ENCODE measurements at places on chromosomes 13 and 19.

DNA sequence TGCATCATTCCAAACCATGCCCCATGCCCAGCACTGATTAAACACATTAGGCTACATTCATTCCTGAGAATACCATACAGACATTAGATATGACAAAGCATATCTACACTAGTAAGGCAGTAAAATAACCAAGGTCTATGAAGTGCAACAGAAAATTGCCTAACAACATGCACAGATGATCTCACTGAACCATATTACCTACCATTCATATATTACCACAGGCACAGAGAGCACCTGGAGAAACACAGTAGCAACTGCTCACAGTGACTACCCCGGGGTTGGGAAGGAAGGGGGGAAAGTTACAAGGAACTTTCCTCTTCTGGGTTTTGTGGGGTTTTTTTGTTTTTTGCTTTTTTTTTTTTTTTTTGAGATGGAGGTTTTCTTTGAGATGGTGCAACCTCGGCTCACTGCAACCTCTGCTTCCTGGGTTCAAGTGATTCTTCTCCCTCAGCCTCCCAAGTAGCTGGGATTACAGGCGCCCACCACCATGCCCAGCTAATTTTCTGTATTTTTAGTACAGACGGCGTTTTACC is 669.6 kb downstream of the UQCRFS1 start:
- DNase-seq = no peak

DNA sequence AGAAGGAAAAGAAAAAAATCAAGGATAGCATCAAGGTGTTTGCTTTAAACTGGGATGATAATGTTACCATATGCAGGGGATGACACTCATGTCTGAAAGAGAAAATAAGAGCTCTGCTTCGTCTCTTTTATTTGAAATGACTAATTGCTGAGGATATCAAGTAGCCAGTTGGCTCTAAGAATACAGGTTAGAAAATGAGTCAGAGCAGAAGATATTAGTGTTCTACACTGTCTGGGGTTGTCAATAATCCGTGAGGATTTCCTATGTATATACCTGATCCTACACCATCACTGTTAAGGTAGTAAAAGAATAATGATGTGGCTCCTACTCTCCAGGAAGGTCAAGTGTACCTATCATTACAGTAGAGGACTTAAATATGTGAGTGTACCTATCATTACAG is 562.5 kb downstream of the GPC6 start:
- DNase-seq = no peak

DNA sequence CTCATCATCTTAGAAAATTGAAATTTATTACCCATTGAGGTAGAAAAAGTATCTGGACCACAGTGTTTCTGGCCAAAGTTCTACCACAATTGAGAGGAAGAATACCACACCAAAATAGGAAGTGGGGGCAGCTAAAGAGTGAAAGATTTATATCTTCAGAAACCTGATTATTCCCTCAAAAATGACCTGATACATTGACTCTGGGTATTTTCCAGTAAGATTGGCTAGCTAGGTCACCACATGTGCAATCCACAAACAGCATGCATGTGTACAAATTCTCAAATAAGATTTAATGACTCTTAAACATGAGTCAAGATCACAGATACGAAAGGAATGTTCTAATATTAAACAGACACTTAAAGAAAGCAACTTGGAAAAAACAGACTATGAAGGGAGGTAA is 1516.2 kb upstream of the PCDH20 start:
- no peak for DNase-seq

GRCh38 chr13:93256998-93257397 is 30.4 kb downstream of the GPC6 start:
- DNase-seq = no peak

DNA sequence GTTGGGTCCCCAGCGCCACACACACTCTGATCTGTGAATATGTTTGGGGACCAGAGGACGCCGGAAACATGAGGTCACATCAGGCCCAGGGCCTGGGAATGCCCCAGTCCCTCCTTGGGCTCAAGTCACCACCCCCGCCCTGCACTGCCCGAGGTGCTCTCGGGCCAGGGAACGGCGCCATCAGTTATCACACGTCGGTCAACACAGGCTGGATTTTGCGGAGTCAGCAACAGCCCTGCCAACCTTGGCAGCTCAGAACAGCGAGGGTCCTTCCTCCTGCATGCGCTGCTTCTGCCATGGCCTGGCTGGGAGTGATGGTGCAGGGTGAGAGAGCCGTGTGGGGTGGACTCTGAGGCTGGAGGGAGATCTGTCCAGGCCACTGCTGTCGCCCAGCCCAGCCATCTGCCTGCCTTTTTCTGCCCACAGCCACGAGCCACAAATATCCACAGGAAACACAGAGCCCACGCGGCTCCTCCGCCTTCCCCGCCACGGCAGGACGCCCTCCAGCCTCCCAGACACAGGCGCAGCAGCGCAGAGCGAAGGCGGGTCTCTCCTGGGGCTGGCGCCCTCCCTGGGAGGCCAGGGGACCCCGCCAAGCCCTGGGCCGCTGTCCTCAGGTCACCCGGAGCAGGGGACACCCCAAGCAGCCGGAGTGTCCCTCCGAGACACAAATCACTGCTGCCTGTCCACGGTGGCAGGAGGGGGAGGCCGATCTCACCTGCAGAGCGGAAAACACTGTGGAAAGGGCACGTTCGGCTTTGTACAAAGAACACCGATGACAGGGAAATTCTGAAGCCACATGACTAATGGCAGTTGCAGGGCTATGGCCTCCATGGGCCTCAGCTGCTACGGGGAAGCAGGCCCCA is 31.6 kb upstream of the CACTIN start:
- DNase-seq = no peak

GRCh38 chr19:52138278-52138982 is 1.3 kb downstream of the ZNF616 start:
- peak; percentile 25 for DNase-seq

DNA sequence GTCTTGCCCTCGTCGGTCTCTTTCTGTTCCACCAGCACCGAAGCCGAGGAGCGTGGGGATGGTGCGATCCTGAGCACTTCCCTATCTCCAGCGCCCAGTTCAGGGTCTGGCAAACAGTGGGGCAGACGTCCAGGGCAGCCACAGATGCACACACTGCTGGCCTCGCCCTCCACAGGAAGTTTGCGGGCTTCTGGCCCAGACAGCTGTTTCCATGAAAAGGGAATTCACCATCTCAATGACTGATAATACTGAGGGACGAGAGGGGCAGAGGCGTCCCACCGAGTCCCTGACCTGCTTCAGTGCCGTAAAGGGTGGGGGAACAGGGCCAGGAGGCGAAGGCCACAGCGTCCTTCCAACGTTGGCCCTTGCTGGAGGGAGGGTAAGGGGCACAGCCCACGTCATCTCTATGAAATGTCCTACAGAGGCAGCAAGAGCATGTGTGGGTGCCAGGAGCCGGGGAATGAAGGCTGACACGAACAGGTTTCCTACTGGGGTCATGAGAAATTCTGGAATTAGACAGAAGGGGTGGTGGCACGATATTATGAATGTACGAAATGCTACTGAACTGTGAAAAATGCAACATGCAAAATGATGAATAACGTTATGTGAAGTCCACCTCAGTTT is 19.5 kb downstream of the SHC2 start:
- DNase-seq = no peak

DNA sequence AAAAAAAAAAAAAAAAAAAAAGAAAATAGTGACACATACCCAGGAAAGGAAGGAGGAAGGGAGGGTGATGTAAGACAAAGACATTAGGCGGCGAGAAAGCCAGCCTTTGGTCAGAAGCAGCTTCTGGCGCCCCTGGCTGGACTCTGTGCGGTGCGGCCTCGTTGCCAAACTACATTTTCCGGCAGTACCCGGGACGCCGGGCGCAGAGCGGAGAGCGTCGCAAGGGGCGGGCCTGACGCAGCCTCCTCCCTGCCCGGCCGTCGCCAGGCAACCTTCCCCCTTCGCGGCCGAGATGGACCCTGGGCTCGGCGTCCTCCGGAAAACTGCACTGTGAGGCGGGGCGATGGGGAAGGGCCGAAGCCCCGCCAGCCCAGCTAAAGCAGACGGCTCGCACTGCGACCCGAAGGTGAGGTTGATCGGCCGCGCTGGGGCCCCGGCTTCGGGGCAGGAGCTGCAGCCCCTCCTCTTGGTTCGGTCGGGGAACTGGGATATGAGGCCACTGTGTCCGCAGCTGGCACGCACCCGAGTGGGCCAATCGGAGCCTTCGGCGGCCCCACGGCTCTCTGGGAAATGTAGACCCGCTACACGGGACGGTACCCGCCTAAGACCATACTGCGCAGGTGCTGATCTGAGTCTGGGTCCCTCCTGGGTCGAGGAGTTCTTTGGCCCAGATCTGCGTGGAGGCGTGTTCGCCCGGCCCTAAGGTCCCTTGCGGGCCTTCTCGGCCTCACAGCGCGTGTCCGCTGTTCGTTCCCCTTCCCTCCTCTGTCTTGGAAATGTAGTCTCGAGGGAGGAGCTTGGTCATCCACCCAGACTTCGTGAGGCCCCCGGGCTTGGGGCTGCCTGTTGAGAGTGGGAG is 2.3 kb upstream of the MZF1 start:
- DNase-seq = peak; percentile 78
